ENCODE measurements at places on chromosomes 4 and X.

DNA sequence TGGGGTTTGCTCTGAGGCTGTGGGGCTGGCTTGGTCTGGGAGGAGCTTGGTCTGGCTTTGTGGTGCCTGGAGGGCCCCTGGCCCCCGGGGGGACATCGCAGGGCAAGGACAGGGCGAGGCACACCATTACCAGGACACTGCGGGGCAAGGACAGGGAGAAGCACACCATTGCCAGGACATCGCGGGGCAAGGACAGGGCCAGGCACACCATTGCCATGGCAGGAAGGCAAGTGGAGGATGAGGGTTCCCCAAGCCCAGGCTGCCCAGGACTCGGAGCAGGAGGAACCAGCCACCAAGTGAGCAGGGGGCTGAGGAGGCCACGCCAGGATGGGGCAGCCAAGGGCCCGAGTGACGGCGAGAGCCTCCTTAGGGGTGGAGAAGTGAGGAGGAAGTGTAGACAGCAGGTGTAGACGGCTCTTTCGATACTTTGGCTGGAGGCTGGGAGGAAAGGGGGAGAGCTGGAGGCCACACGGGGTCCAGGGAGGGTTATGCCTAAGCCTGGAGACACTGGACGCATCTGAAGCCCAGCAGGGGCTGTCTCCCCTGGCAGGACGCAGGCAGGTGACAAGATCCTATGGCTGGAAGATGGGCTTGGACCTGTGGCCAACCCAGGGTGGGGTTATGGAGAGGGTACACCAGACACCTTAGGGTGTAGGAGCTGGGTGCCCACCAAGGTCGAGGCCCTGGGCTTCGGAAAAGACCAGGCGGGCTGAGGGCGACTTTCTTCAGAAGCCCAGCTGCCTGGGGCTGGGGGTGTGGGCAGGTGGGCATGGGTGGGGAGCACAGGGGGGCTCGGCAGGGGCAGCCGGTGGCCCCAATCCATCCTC, 7.3 kb downstream of the NKX1-1 start:
- peak; percentile 25 for DNase-seq

DNA sequence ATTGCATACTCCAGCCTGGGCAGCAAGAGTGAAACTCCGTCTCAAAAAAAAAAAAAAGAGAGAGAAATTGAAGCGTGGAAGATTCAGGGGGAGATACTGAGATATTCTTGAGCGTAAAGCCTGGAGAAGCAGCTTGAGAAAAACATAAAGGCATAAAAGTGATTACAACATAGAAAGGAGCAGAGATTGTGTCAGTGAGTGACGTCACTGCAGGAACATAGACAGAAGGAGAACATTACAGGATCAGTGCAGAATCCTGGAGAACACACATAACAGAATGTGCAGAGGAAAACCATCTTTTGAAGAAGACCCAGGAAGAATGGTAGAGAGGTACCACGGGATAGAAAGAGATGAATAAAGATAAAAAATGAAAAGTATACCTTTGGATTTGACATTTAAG, 147.0 kb downstream of the APBB2 start:
- DNase-seq: no peak

- DNase-seq: no peak
These were observed 23.1 kb downstream of the ABCG2 start for GRCh38 chr4:88135356-88135663.

DNA sequence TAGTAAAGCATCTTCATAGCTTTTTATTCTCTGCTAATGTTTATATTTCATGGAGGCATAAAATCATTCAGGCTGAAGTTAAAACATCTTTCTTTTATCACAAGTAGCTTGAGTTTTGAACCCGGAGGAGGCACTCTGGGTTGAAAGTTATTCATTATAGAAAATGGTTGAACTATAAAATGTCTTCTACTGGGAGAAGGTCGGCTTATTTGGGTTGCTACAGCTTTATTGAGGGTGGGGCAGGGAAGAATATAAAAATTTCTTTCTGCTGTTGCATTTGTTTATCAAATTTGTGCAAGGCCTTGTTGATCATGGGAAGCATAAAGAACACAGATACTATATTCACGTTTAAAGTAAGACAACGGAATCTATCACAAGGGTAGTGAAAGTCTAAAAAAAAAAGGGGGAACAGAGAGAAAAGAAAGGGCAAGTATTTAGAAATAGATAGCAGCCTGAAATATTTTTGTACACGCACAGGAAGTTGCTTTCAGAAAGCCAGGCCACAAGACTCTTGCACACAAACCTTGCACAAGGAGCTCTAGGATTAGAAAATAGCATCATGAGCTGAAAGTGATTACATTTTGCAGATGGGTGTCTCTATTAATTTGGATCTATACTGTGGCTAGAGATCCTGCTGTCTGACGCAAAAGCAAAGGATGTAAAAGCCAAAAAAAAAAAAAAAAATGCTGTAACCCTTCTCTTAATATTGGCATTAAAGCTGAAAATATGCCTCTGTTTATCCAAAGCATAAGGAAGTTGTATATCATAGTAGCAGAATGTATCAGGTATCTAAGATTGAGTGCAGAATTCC, 37.2 kb upstream of the FAM9C start:
- DNase-seq: no peak

DNA sequence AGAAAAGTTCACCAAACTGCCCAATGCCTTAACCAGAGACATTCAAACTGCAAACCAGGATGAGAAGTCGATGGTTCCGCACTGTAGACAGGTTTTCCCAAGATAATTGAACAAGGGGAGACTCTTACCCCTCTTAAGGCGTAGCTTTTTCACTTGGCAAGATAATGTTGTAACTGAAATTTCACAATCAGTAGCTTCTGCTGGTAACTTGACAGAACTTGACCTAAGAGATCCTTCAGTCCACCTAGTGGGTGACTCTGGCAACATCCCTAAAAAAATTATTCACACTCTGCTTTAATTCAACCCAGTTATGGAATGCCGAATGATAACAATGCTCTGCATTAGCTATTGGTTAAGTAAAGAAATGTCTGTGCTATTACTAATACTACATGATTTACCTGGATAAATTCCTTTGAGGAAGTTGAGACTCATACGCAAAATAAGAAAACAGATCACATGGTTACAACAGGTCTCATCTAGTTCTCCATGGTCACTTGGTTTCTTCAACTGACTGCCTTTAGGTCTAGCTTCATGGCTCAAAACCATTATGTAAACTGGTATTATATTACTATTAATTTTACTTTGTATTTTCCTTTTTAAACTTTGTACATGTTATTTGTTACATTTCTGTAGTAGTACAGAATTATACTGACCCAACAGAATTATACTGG, 9.1 kb downstream of the ELF2 start:
- no peak for DNase-seq

DNA sequence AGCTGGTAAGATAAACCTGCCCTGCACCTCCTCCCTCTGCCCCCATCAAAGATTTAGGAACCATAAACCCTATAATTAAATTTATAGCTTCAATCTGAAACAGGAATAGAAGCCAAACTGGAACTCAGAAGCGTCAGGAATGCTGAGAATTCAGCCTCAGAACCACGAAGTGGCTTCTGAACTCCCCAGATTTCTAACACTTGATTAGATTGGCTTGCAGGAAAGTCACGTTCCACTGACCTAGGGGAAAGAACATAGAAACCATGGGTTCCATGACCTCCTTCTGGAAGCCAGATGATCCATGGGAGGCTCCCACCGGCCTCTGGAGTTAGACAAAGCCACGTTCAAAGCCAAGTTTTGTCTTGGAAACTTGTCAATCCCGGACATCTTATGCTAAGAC, 356.5 kb downstream of the MID1IP1 start:
- no peak for DNase-seq

- DNase-seq: peak; percentile 72
These were observed 501 bp downstream of the ZNF518B start for GRCh38 chr4:10456595-10457254.

- no peak for DNase-seq
These were observed 2.4 kb downstream of the TFDP3 start for GRCh38 chrX:133215747-133216146.

DNA sequence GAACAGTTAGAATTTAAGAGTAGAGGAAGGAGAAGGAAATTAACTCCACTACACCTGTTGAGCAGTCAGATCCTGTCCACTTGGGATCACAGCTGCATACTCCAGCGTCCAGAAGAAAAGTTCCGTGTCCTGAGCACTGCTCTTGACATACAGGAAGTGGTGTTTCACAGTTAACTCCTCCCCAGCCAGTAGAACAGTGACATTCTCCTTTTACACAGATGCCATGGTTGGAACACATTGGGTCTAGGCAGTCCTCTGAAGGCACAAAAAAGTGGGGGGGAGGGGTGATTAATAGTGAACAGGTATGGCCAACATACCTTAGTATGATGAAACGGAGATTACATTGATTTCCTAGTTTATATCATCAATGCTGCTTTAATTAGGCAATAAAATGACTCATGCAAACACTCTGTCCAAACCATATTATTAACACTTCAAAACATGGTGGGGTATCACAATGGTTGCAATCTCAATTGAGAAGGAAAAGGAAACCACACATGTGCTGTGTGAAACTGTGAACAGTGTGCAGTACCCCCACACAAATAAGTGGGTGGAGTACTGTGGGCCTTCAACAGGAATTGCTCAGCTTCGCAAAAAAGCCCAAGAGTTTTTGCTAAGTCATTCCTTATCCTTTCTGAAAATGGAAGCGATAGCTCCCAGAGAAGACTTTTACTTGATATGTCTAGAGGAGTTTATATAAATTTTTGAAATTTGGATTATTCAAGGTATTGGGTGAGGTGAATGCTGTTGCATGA, 295.6 kb downstream of the SH2D1A start:
- no peak for DNase-seq

DNA sequence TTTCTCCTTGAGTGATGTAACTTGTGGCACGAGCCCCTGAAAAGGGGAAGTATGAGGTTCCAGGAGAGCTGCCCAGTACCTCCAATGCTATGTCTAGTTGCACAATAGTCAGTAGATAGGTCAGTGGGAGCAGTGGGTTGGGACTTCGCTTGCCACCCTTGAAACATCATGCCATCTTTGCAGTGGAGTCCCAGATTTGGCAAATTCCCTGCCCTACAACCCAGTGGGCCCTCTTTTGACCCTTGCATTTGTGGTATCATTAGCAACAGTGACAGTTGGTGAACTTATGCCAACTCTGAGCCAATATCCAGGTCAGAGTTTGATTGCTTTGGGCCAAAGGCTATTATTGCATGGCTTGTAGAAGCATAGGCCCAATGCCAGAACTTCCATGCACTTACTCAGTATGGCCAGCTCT, 12.3 kb downstream of the FHL1 start:
- DNase-seq: no peak

DNA sequence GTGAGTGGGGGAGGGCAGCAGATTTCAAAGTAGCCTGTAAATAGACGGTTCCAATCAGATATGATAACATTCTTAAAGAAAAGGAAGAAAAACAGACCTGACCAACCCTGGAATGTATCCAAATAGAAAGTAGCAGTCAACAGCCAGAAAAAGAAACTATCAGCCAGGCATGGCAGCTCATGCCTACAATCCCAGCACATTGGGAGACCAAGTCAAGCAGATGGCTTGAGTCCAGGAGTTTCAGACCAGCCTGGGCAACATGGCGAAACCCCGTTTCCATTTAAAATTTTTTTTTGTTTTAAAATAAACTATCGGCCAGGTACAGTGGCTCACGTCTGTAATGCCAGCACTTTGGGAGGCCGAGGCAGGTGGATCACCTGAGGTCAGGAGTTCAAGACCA, 125.0 kb downstream of the THOC2 start:
- no peak for DNase-seq

DNA sequence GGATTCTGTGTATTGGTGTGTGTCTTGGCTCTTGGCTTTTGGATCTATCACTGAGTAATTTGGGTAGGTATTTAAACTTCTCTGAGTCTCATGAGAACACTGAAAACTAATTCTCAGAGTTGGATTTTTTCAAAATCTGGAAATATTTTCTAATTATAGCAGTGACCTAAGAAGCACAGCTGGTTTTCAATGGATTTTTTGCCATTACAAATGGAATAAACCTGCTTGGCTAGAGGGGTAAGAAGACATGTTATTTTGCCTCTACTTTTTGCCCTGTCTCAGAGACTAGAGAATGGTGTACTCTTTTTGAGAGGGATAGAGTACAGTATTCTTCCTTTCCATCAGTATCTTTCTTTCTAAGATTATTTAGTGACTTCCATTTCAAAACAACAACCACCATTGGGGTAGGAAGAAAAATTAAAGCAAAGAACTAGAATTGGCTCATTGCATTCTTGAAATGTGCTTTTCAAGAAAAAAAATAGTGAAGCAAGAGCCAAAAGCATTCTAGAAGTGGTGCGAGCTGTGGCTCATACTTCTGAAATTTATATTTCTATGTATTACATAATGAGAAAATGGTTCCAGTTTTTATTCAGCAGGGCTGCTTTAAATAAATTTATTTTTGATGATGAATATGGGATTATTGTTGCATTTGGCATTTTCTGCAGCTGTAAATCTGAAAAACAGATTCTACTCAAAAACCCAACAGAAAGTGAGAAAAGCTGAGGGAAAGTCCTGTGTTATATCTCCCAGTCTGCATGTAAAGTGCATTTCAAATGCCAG, 850.2 kb upstream of the SLIT2 start:
- no peak for DNase-seq

GRCh38 chr4:20305976-20306375, 54.3 kb downstream of the SLIT2 start:
- no peak for DNase-seq

DNA sequence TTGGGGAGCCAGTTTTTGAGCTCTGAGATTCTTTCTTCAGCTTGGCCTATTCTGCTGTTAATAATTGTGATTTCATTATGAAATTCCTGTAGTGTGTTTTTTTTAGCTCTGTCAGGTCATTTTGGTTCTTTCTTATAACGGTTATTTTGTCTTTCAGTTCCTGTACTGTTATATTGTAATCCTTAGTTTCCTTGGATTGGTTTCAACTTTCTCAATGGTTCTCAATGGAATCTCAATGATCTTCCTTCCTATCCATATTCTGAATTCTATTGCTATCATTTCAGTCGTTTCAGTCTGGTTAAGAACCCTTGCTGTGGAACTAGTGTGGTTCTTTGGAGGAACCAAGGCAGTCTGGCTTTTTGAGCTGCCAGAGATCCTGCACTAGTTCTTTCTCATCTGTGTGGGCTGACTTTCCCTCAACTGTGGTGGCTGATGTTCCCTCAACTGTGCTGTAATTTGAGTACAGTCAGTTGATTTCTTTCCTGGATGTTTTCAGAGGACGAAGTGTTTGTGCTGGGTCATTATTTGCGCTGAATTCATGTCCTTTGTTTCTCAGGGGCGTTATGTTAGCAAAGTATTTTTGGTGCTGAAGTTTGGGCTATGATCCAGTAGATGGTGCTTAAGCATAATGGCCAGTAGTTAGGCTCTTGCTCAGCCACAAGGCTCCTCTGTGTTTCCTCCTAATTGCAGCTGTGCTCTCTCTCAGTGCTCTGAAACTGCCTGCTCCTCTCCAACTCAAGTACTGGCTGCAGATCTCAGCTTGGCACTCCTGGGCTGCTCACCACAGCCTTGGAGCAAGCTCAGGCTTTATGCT, 27.5 kb downstream of the ENPEP start:
- DNase-seq: peak; percentile 58

GRCh38 chr4:56215901-56216300, 171.4 kb downstream of the AASDH start:
- DNase-seq: no peak

GRCh38 chr4:77927991-77928925, 65.6 kb downstream of the MRPL1 start:
- no peak for DNase-seq

- no peak for DNase-seq
These were observed 3.5 kb upstream of the EDNRA start for GRCh38 chr4:147477439-147477838.
